ENCODE measurements at places on chromosomes 2 and 18.

DNA sequence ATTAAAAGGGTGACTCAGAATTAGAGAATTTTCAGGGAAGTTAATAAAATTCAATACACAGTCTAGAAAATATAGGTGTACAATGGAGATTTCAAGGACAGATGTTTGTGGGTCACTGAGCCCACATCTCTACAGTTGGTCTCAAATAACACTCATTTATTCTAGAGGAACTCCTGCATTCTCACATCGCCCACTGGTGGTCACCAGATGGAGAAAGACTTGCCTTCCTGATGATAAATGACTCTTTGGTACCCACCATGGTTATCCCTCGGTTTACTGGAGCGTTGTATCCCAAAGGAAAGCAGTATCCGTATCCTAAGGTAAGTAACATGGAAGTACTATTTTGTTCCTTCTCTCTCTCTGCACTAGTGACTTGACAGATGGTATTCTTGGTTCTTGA lies 1297.1 kb downstream of the DPP10 start:
- no peak for DNase-seq

GRCh38 chr18:70235478-70235877 lies 30.0 kb upstream of the RTTN start:
- DNase-seq, result no peak

GRCh38 chr2:182868054-182868796 lies 1.8 kb upstream of the FRZB start:
- DNase-seq, result no peak

GRCh38 chr2:109260886-109261700 lies 132.1 kb downstream of the SH3RF3 start:
- peak; percentile 28 for DNase-seq

GRCh38 chr2:85705680-85706039 lies 11.5 kb downstream of the GNLY start:
- peak; percentile 89 for DNase-seq

DNA sequence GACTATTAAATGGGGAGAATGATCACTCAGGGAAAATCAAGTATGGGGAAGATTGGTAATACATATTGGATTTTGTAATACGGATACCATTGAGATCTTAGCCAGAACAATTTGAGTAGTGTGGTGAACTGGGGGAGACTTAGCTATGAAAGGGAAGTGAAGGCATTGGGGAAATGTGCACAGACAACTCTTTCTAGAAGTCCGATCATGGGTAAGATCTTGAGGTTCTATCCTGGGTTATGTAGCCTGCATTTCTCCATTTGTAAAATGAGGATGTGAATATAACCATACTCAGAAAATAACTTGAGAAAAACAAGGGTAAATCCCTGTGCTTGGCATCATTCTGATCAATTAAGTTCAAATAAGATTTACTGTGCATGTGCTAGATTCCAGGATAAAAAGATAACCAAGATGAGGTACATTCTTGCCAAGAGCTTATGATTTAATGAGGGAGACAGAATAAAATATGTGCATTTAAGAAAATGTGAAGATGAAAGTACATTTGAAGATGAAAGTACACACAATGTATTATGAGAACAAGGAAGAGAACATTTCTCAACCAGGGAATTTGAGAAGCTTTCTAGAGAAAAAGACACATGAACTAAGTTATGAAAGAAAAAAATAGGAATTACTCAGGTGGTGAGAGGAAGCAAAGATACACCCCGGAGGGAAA lies 49.5 kb downstream of the SLC40A1 start:
- DNase-seq, result no peak

- DNase-seq, result no peak
These were observed 1.1 kb downstream of the PTH2R start for GRCh38 chr2:208407667-208408066.

DNA sequence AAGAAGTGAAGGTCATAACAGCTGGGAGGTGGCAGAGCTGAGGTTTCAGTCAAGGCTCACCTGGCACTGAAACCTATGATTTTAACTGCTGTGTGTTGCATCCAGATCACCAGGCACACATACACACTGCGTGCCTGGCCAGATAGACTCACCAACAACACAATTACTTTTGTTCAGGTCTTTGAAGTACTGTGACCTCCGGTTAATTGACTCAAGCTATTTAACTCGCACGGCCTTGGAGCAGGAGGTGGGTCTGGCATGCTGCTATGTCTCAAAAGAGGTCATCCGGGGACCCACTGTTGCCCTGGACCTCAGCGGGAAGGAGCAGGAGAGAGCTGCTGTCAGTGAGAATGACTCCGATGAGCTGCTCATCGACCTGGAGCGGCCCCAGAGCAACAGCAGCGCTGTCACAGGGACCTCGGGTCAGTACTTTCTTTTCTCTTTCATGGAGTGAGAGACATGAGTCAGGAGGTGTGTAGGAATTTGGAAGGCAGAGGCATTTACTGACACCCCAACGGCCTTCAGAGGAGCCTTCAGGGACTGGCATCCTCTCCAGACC lies 104.1 kb downstream of the ESCO1 start:
- no peak for DNase-seq

- no peak for DNase-seq
These were observed 308.5 kb downstream of the KCNS3 start for GRCh38 chr2:18186816-18187613.

DNA sequence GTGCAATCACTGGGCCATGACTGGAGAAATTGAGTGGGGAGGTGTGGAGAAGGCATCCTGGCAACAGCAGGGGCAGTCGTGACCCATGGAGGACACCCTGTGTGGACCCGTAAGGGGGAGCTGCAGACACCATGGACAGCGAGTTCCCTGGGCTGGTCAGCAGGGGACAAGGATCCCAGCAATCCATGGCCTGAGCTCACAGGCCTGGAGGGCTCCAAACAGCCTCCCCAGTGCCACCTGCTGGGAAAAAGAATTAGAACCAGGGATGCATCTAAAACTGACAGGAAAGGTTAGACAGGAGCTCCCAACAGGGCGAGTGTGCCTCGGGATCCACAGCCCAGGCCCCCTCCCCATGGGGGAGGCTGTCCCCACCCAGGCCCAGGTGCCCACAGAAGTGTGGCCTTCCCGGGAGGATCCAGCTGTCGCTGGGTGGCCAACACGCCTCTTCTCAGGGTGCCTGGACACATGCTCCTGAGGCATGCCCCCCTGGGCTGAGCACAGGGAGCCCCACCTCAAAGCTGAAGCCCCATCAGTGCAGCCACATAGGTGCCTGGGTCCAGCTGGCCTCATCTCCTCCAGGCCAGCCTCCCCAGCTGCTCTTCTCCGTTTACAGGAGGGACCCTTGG lies 20.5 kb upstream of the KIF1A start:
- peak; percentile 66 for DNase-seq

- DNase-seq, result no peak
These were observed 89.1 kb upstream of the MBOAT2 start for GRCh38 chr2:9092383-9093282.

DNA sequence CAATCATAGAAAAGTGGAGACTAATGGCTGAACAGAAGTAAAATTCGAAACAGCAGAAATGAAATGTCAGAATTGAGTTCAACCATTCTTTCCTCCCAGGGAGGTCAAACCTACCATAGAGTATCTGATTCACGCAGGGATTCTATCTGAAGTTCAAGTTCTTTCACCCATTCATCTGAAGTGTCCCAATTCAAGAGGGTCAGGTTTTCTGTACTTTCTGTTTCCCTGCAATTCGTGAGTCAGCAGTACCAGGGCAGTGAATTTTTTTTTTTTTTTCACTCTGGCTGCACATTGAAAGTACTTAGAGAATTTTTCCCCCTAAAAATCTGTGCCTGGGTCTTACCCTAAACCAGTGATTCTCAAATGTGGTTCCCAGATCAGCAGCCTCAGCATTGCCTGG lies 40.9 kb upstream of the CCDC88A start:
- peak; percentile 31 for DNase-seq

DNA sequence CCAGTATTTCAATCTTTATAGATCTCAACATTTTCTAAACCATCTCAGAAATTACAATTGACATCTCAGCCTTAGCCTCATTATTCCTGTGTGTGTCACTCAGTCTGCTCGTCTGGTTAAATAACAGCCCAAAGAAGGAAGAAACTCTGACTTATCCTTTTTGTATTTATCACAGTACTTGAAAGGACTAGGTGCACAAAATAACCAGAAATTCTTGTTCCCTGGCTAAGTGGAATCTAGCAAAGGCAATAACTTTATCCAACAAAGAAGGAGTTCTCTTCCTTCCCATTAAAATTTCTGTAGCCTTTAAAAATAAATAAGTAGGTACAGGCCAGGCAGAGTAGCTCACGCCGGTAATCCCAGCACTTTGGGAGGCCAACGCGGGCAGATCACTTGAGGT lies 139.9 kb upstream of the PID1 start:
- DNase-seq, result no peak

DNA sequence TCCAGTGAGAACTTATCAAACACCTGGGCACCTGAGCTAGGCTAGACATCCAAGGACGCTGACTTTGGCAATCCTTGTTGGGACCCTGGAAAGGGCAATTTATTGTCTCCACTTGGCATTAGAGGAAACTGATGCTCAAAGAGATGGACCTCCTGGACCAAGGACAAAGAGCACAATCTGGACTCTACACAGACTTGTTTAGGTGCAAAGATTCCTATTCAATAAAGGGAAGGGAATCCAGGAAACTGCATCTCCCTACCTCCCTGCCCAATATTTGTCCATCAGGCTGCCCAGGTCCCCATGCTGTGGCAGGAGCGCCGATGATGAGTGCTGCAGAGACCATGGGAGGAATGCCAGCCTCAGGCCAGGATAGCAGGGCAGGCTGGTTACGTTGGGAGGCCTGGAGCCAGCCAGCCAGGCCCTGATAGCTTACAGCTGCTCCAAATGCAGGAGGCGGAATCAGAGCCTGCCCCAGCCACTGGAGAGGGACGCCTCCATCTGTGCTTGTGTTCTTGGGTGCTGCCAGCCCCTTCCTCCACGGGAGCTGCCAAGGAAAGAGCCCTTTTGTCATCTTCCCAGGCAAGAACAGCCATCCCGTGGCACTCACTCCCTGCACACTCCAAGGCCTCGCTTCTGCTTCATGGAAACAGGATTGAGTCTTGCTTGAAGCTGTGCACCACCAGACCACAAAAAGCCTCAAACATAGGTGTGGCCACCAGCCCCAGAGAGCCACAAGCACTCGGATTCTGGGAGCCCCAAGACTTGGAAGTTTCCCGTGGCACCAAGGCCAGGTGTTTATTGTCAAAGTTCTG lies 60.0 kb downstream of the HS1BP3 start:
- no peak for DNase-seq

DNA sequence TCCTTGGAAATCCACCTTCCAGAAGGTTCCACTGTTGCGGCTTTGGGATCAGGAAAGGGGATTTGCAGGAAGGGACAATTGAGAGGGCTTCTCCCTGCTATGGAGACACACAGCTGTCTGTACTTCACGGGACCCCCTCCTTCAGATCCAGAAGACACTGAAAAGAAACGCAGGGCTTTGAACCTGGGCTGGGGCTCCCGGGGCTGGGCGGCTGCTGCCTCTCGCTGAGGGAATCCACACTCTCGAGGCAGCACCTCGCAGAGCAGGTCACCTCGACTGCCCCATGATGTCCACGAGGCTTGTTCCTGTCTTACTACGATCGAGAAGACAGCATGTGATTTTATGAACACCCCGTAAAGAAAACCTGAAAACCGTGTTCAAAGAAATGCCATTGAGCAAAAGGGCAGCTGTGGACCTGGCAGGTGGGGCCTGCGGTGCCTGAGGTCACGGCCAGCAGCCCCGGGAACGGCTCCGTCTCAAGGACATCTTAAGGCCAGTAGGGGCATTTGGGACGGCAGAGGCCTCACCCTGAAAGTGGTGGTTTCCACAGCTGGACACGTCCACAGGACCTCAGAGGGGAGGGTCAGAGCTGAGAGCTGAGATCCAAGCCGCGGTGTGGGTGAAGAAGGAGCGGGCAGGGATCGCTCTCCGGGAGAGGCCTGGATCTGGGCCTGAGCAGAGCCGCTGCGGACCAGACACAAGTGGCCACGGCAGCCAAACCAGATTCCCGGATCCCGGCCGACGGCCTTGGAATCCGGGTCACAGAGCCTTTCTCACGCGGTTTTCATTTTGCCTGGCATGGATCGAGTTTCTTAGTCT lies 165.7 kb downstream of the RTP5 start:
- DNase-seq, result no peak

DNA sequence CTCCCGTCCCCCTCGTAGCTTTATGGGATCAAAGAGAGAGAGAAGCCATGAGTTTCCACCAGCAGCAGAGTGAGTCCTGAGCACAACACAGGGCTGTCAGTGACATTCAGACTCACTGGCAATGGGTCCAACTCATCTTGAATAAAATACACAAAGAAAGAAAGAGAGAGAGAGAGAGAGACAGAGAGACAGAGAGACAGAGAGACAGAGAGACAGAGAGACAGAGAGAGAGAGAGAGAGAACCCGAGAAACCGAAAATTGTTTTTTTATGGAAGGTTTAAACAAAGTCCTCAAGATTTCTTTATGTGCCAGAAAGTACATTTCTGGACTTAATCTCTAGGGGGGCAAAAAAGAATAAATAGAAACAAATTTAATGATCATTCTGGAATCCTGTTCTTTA lies 11.5 kb upstream of the BCL2 start:
- DNase-seq, result no peak

GRCh38 chr18:76371301-76372203 lies 123.5 kb downstream of the ZNF516 start:
- no peak for DNase-seq

DNA sequence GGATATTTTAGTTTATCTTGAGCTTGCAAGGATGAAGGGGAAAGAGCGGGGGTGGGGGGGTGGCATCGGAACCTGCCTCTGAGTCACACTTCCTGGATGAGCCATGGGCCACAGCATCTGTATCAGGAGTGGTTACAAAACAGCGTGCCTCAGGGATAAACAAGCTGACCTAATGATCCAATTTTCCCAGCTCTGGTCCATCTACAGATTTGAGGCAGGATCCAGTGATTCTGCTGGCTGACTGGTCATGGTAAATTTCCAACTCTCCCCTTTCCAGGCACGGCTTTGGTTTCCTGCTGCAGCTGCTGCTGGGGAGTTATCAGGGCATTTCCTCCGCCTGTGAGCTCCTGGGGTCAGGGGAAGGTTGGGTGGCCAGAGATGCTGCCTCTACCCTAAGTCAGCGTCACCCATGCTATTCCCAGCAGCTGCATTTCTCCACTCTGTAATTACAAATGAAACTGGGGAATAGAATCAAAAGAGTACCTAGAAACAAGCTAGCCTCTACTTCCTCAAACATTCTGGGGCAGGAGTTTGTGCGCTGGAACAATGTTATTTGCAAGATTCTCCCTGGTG lies 4.7 kb upstream of the HPCAL1 start:
- peak; percentile 96 for DNase-seq

DNA sequence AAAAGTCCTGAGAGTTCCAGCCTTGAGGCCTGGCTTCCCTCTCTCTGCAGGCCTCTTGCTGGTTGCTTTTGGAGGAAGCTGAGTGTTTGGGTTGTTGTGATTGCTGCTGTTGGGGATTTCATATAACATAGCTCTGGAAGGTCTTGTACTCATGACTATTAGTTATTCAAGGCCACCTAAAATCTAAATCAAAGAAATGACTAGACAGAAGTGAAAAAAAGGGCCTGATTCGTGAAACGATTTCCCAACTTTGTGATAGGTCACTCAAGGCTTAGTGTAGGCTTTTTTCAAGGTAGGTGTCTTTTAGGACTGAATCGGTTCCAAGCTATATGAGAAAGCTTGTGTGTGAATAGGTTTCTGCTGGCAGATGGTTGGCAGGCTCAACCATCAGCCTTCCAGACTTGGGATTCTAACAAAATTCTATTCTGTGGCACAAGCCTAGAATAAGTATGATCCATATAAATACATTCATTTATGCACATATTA lies 164.4 kb downstream of the FMNL2 start:
- no peak for DNase-seq

All from EL (cell line).